ENCODE measurements at places on chromosomes 3 and 15.

DNA sequence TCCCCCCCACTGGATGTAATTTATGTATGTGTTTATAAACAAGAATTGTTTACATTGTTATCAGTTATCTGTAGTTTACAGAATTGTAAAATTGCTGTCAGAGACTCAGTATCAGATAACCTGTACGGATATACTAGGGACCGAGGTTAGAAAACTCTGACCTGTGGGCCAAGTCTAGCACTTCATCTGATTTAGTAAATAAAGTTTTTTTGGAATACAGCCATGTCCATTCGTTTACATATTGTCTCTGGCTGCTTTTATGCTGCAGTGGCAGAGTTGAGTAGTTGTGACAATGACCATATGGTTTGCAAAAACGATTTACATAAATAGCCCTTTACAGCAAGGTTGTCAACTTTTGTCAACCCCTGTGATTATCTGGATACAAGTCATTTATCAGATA is 52.6 kb downstream of the LRRC28 start:
- no peak for DNase-seq

GRCh38 chr3:177424521-177424920 is 227.2 kb upstream of the TBL1XR1 start:
- no peak for DNase-seq

DNA sequence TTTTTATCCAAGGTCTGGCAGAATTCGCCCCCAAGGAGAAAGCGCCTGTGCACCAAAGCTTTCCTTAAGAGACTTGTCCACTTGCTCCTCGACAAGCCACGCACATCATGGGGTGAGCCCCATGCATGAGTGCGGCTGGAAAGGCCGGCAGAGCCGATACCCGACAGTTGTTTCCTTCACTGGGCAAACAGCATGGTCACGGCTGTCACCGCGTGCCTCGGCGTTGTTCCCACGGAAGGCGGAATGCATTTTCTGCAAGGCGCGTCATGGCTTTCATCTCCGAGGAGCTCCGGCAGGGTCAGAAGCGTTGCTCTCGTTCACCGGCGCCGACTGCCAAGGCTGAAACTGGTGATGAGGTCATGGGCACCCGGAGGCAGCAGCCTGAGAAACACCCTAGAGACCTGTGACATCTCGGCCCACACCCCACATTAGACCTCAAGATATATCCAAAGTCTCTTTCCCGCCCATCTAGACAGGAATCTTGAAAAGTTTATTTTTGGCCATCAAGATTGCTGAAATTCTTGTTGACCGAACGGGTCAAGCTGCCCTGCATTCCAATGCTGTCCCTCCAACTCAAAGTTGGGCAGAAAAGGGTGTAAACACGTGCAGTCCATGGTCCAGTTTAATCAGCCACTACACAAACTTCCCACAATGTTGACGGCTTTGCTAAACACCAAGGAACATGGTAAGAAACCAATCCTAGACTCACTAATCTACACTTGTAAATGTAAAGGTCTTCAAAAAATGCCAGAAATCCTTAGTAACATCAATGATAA is 604 bp upstream of the TJP1 start:
- DNase-seq, result no peak

DNA sequence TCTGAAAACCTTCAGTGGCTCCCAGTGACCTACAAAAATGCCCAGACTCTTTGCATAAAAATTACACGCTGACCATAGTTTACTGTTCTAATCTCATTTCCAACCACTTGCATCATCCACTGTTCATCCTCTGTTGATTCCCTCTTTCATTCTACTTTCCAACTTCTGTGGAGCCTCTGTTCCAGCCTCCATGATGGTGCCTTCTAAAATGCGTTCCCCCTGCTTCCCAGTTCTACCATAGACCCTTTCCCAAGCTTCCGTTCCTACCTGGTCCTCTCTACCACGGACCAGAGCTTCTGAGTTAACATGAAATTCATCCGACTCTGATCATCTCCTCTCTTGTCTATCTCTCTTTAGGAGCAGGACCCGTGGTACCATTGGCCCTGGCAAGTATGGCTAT is 127.0 kb downstream of the THSD4 start:
- no peak for DNase-seq

DNA sequence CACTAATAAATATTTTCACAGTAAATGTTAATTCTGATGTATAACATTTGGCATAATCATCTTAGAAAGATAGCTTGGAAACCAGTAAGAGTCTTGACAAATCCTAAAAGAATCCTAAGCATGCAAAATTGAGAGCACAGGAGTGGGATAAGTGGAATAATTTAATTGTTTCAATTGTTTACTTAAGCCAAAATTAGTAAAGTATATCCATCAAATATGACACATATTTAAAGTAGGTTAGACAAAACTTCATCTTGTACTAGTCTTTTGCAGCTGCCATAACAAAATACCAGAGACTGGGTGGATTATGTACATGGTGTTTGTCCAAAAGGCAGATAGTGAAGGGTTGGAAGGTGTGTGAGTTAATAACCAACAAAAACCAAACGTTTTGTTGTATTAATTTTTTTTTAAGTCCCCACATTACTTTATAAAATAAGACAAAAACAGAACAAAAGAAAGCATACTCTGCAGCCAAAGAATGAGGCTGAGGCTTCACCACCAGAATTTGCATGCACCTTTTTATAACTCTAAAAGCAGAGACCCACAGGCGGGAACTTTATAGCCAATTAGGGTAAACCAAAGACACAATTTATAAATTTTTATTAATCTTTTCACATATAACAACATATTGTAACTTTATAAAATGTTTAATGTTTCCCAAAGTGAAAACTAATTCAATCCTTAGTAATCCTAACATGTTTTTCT is 41.9 kb upstream of the CD200R1L start:
- no peak for DNase-seq

DNA sequence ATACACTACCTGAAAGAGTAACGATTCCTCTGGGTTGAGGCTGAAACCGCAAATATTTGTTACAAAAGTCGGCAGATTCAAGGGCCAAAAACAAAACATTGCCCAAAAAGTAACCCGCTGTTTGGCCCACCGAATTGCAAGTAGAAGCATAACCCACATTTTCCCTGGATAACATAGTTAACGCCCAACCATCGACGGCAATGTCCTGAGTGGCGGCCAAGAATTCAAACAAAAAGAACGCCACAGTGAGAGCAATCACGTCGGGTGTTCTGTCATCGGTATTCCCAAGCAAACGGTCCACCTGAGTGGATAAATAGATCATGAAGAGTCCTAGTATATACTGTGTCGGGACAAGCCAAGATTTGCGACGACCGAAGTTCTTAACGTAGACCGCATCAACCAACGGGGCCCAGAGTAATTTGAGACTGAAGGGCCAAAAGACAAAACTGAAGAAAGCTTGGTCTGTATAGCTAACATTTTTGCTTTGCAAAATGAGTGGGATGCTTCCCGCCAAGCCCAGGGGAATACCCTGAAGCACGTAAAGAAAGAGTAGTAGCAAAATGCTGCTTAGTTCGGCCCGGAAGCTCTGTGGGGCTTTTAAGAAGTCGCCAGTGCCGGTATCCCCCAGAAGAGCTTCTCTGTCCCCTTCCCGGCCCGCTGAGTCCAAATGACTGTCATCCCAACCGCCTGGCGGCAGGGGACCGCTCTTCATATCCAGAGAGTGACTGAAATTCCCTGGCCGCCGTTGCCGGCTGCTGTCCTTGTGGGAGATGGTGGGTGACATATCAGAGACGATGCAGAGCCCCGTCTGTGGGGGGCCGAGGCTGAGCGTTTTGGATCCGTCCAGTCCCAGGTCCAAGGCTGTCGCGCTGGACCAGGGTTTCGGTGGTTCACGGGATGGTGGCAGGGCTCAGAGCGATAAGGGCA is 750 bp downstream of the SLC33A1 start:
- DNase-seq, result no peak

GRCh38 chr3:13891492-13892073 is 11.7 kb upstream of the WNT7A start:
- DNase-seq, result no peak

DNA sequence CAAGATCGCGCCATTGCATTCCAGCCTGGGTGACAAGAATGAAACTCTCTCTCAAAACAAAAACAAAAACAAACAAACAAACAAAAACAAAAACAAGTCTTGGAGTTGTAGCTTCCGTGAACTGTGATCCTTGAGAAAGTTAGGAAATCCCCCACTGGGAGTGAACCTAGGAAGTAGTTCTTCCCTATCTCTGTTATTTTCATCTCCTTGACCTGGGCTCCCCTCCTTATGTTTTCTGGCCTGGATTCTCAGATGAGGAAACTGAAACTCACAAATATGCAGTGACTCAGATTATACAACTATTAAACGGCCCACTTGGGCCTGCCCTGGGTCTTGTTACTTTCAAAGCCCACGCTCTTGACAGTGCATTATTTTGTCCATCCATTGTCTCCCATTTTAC is 29.7 kb downstream of the SAXO2 start:
- DNase-seq, result no peak

GRCh38 chr15:41495736-41496599 is 2.3 kb downstream of the ITPKA start:
- DNase-seq, result no peak

All from stimulated activated CD8-positive, alpha-beta memory T cell treated with anti-CD3 and anti-CD28 coated beads, Interleukin-7, amount 100 ng/mL, for 1 hour (primary cell).